ENCODE measurements at places on chromosomes 1 and 21. TPM values are rescaled to one million over a fixed set of nuclear protein-coding genes. Genes with fewer than 3 reads are reported as not detected.

DNA sequence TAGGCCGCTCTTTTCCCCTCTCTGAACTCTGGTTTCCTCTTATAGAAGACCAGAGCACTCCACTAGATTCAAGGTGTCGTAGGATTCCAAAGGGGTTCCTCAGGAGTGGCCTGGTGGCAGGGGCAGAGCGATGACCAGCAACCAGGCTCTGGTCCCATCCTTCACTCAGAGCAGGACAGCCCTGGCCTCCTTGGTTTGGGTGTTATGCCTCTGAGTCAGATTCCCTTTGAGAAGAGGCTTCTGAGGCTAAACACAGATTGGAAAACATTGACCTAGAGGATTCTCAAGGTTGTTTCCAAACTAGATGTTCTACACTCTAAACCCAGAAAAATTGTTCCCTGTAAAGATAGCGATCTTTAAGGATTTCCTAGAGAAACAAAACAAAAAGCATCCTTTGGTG is 49.8 kb upstream of the IKBKE start:
- no peak for DNase-seq

DNA sequence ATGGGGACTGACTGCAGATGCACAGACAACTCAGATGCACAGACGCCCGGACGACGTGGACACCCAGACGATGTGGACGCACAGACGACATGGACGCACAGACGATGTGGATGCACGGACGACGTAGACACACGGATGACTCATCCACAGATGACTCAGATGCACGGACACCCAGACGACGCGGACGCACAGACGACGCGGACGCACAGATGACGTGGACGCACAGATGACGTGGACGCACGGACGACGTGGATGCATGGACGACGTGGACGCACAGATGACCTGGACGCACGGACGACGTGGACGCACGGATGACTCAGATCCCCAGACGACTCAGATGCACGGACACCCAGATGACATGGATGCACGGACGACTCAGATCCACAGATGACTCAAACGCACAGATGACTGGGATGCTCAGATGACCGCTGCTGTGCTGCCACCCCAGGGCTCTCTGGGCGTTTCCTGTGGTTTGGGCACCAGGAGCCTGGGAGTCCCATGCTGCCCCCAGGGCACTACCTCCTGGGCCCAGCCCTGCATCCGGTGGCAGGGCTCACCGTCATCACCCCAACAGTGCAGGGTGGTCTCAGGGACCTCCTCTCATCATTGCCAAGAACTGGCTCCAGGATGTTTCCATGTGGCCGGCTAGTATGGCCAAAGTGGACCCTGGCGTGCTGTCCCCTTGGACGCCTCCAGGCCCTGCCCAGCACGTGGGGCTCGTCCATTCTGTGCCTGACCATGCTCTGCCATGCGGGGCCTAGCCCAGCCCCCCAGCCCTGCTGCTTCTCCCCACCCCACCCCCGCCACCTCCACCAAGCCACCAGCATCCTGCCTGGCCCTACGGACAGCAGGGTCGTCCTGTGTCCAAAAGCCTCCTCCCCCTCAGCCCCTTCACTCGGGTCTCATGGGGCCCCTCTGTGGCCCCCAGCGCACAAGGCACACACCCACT is 14.0 kb downstream of the FAAP20 start:
- DNase-seq: no peak

Gene LENEP
- total RNA-seq: not detected

DNA sequence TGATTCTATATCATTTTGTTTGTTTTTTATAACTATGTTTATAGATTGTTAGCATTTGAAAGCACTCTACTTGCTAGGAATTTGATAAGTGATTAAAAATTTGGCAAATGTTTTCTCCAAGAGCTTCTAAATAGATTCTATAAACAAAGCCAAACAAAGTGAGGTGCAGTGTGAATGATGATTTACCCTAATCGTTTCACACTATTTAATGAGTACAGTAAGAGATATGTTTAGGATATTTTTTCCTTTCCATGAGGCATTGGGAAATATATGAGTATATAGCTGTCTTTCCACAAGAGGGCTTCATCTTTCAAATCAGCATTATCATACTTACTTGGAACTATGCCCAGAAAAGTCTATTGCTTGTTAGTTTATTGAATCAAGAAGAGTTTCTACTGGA is 277.0 kb upstream of the BRINP3 start:
- DNase-seq: no peak

DNA sequence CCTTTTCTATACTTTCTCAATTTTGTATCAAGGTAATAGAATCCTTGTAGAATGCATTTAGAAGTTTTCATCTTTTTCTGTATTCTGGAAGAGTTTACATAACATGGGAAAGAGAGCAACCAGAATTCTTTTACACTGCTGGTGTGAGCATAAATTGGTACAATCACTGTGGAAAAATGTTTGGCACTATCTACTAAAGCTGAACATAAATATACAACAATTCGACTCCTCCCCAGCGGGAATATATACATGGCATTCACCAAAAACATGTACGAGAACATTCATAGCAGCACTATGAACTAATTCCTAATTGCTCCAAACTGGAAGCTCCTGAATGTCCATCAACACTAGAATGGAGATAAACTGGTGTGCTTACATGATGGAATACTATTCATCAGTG is 1.8 kb upstream of the ACBD6 start:
- DNase-seq: no peak

Data from Right ventricle myocardium superior (tissue), 1 donor.